Fibroblast of lung (primary cell): ENCODE measurements at places on chromosomes 13 and 19. TPM values are rescaled to one million over a fixed set of nuclear protein-coding genes. Genes with fewer than 3 reads are reported as not detected.
A peak's percentile ranks its signal among the peaks of the same experiment; 100 is the strongest.

DNA sequence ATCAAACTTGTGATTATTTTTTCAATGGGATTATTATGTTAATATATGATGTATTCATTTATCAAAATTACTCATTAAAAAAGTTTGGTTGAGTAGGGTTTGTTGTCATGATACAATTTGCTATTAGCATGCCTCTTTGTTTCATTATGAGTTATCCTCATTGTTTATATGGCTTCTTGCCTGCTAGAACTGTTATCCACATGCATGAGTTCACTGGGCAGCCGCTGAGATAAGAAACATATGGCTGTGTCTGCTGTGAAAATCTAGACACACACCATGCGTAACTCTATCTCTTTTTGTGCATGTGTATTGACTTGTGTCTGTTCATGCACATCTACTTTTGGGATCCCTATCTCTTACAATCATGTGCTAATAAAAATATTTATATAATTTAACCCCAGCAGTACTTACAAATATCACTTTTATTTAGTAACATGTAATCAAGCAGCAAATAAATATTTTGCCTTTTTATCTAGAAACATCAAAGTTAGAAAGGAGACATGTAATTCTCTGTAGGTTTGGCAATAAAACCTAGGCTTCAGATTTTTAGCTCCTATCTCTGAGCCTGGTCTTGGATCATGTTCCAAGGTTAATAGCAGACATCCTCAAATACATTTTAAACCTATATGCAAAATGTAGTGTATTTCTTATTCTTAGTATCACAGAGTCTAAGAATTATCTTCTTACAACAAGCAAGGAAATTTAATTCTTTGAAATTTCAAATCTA lies 11.2 kb upstream of the KLF12 start:
- H3K27ac ChIP-seq: no peak overlapping the region
- H3K4me1 ChIP-seq: no peaks in the 10 kb centered on the region
- H3K4me3 ChIP-seq: peak overlapping the region; percentile 11
- DNase-seq: peak; percentile 88

- H3K4me1 ChIP-seq: no peaks in the 10 kb centered on the region
- no peaks in the 10 kb centered on the region for H3K36me3 ChIP-seq
- DNase-seq: no peak
- no peak overlapping the region for H3K27ac ChIP-seq
- no peak overlapping the region for H3K4me3 ChIP-seq
Measured at GRCh38 chr19:33000510-33000909, 28.5 kb downstream of the FAAP24 start.

DNA sequence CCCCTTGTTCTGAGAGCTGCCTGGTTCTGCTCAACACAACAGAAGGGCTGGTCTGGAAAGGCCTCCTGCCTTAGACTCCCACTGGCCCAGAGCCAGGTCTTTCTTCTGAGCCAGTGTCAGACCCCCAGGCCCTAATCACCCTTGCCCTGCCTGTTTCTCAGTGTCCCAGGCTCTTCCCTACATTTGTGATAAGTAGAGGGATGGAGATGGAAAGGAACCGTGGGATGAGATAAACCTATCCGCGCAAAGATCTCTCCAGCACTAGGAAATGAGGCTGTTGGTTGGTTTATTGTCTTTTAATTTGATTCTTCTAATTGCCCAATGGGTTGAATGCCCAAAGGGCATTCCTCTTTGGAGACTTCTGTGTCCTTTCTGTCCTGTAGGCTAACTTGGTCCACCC lies 470.0 kb downstream of the TSHZ3 start:
- no peak overlapping the region for H3K27ac ChIP-seq
- H3K27me3 ChIP-seq: no peaks in the 10 kb centered on the region
- H3K36me3 ChIP-seq: no peaks in the 10 kb centered on the region
- H3K4me3 ChIP-seq: no peak overlapping the region
- no peaks in the 10 kb centered on the region for H3K4me1 ChIP-seq
- DNase-seq: no peak

- H3K36me3 ChIP-seq: peaks cover 21% of the 10 kb centered on the region
- H3K4me1 ChIP-seq: no peaks in the 10 kb centered on the region
- no peak overlapping the region for H3K27ac ChIP-seq
- no peak overlapping the region for H3K4me3 ChIP-seq
- DNase-seq: no peak
- H3K27me3 ChIP-seq: no peaks in the 10 kb centered on the region
Measured at GRCh38 chr19:19049406-19049805, 14.4 kb upstream of the SLC25A42 start.

GRCh38 chr13:36029166-36029565 lies 102.0 kb downstream of the DCLK1 start:
- no peak overlapping the region for H3K27ac ChIP-seq
- no peaks in the 10 kb centered on the region for H3K36me3 ChIP-seq
- H3K4me1 ChIP-seq: peaks cover 2% of the 10 kb centered on the region
- DNase-seq: peak; percentile 65
- H3K4me3 ChIP-seq: no peak overlapping the region

- no peaks in the 10 kb centered on the region for H3K27me3 ChIP-seq
- DNase-seq: no peak
Measured at GRCh38 chr19:45253396-45254027, 2.4 kb downstream of the MARK4 start.

The STOML3 gene
- not detected in 2 replicates for total RNA-seq
